ENCODE measurements at places on chromosomes 7 and 10. TPM values are rescaled to one million over a fixed set of nuclear protein-coding genes. Genes with fewer than 3 reads are reported as not detected.

- no peak for DNase-seq
Observed at GRCh38 chr7:29990931-29991330, 1.3 kb upstream of the SCRN1 start.

GRCh38 chr10:118259288-118259906 is 82.7 kb downstream of the FAM204A start:
- peak; percentile 20 for DNase-seq

- peak; percentile 52 for DNase-seq
Observed at GRCh38 chr10:45444976-45445898, 71.2 kb downstream of the ALOX5 start.

DNA sequence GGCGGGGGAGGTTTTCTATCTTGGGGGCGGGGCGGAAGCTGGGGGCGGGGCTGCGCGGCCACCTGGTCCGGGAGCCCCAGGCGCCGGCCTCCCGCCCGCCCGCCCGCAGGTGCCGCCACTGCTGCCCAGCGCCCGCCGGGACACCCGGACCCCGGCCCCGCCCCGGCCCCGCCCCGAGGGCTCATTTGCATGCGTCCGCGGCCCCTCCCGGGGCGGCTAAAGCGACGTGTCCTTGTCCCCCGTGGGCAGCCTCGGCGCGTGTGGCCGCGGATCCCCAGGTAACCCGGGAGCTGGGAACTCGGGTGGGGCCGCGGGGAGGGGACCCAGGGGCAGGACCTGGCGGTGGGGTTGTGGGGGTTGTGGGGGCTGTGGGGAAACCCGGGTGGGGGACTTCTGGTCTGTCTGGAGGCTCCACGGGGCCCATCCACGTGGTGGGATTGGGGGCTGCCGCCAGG is at the start of gene BHLHA15:
Gene BHLHA15 (plus strand): TSS at position 219 of the 455 bp plus-strand sequence. CDS start 871 bp downstream, outside the sequence.
- no peak for DNase-seq

DNA sequence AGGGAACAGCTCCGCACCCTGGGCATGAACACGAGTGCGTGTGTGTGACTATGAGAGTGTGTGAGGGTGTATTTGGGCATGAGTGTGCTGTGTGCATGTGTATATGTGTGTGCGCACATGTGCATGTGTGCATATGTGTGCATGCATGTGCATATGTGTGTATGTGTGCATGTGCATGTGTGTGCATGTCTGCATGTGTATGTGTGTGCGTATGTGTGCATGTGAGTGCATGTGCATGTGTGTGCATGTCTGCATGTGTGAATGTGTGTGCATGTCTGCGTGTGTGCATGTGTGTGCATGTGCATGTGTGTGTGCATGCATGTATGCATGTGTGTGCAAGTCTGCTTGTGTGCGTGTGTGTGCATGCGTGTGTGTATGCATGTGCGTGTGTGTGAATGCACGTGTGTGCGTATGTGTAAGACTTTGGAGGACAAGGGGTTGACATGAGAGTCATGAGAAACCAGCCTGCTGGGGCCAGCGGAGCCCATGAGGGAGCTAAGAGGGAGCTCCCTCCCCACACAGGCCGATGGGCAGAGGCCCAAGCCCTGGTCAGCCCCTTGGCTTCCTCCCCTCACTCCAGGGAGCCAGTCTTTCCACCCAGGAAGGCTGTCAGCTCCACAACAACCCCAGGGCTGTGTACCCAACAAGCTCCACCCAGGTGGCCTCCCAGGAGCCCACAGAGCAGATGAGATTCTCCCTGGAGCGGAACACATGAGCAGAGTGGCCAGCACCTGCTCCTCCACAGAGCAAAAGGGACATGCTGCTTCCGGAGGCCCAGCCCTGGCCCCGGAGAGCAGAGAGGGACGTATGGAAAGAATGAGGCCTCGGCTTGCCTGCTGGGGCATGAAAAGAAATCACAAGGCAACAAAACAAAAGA is 142.5 kb upstream of the PPP2R2D start:
- no peak for DNase-seq

- no peak for DNase-seq
Observed at GRCh38 chr10:97333351-97333600, 1.3 kb downstream of the FRAT2 start.

GRCh38 chr10:79444199-79445119 is 965 bp downstream of the ZCCHC24 start:
- DNase-seq, result peak; percentile 68

DNA sequence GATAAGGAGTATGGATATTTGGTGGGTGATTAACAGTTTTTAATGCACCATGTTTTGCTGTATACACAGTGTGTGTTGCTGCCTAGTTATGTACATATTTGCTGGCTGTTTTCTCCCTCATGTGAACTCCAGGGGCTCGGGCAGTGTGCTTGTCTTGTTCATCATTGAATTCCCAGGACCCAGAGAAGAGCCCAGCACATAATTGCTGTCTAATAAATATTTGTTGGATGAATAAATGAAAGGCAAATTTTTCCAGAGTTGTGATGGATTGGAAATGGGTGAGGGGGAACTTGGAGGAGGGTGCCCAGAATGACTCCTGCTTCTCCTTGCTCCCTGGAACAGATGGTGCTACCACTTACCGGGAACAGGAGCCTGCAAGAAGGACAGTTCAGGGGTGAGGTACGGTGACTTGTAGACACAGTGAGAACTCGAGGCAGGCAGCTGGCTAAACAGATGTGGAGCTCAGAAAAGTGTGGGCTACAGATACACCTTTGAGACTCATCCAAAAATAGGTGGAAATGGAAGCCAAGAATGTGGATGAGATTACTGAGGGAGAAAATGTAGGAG is 586.8 kb upstream of the MGMT start:
- no peak for DNase-seq

DNA sequence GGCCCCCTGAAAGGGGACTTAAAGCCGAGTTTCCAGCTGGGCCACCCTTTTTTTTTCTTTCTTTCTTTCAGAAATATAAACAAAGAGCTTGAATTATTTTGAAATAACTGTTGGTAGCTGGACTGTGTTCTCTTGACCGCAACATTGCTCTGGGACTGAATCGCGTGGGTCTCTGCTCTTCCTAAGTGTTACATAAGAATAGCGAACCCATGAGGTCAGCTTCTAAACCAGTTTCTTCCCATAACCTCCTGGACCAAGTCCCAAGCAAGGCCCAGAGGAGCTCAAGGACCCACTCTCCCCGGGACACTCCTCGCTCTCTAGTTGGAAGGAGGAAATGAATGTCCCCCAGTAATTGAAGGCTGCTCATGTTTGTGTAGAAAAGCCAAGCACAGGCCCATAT is 91.1 kb downstream of the CXCL12 start:
- DNase-seq, result no peak

DNA sequence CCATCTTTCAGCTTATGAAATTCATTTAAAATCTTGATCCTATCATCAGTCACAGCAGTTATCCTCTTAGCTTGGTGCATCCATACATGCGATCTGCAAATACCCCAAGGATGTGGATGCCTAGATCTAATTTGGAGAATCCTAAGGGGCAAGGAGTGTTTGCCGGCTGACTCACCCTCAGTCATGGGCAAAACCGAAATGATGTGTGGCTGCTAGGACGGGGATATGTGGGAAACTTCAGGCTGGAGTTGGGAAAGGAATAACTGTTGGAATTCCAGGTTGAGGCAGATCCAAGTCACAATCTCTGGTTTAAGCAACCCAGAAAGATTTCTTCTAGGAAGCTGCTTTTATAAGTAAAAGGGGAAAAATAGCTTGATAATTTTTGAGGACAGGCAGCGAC is 19.7 kb upstream of the GOT1 start:
- DNase-seq, result no peak

GRCh38 chr7:29610086-29610485 is 46.5 kb downstream of the PRR15 start:
- no peak for DNase-seq

- DNase-seq, result peak; percentile 45
Observed at GRCh38 chr10:62083412-62084267, 182.1 kb downstream of the ARID5B start.

DNA sequence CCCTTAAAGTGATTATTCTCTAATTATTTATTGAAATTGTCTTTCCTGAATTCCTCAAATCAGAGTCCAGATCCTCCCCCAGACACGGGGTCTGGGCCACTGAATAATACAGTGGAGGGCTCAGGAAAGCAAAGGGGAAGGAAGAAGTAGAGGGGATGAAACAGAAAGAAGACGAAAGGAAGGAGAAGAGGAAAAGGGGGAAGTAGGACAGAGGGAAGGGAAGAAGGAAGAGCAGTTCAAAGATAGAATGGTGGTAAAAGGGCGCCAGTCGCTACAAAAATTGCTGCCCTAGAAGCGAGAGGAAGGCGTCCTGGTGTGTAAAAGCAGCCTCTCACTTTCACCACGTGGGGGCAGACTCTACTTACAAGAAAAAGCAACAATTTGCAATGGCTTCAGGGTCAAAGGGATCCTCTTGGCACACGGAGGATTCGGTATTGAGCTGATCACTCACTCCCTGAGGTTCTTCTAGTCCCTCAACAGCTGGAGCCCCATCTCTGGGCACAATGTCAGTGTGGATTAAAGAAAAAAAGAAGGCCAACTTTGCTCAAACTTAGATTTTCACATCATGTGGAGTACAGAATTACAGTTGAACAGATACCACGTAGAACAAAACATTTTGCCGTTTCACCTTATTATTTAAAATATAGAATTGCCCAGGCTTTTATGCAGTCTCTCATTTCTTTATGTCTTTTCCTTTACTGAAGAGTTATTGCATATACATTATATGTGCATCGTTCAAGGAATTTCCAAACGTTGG is 31.4 kb upstream of the NPVF start:
- peak; percentile 68 for DNase-seq

GRCh38 chr10:33832124-33832787 is 497.8 kb upstream of the NRP1 start:
- DNase-seq, result no peak

GRCh38 chr10:120760253-120760652 is 90.9 kb upstream of the WDR11 start:
- DNase-seq, result no peak

DNA sequence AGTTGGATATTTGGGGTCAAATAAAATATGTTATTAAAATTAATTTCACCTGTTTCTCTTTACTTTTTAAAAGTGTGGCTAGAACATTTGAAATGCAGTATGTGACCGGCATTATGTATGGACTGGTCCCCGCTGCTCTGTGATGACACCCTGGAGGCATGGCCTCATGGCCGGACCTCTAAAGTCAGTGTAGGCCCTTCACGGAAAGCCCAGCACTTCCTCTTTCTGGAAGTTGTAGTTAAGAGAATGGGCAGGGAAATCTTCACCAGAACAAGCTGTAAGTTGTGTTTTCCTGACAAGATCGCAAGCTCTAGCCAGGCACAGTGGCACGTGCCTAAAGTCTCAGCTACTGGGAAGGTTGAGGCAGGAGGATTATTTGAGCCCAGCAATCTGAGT is 38.3 kb upstream of the SRGN start:
- DNase-seq, result peak; percentile 38

DNA sequence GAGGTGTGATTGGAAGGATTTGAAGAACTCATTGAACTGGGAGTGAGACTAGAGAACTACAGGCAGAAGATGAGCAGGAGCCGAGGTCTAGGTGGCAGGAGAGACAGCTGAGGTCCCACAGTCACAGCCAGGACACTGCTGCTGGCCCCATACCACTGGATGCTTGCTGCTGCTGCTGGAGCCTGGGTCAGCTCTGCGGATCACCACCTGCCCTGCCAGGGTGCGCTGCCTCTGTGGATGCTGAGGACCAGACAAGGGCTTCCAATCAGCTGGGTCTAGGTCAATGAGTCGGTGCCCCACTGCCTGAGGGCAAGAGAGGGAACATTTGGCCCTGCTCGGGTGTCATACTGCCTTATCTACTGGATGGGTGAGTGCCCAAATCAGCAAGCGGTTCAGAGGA is 94.4 kb downstream of the FRMD4A start:
- no peak for DNase-seq

- DNase-seq, result no peak
Observed at GRCh38 chr10:88118729-88119128, 255.3 kb downstream of the PTEN start.

GRCh38 chr7:80971225-80971624 is 52.4 kb upstream of the SEMA3C start:
- no peak for DNase-seq

DNA sequence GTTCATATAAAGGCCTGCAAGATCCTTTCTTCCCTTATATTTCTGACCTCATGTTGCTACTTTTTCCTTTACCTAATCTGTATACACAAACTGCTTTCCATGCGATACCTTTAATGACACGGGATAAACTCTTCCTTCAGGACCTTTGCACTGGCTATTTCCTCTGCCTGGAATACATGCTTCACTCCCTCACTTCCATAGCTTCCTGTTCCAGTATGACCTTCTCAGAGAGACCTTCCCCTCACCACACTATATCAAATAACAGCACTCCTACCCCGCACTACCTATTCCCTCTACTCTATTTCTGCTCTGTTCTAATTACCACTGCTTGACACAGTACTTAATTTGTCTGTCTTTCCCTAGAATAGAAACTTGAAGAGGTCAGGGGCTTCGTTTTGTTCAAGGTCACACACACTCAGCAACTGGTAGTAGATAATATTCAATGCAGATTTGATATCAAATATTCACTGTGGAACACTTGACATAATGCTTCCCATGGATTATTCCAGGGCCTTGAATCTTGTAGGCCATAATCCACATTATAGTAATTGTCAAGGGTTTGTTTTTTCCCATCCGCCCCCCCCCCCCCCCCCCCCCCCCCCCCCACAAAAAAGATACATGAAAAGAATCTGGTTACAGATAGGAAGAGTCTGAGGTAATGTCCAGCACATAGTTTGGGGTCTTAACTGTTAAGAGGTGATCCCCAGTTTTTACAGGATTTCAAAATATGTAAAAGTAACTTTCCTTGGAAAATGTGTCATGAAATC is 11.1 kb downstream of the SYPL1 start:
- DNase-seq, result no peak

- no peak for DNase-seq
Observed at GRCh38 chr7:4825081-4825480, 36.7 kb downstream of the PAPOLB start.

GRCh38 chr10:11225935-11226334 is 208.3 kb downstream of the CELF2 start:
- DNase-seq, result peak; percentile 45

- peak; percentile 53 for DNase-seq
Observed at GRCh38 chr7:27173511-27173955, 587 bp downstream of the HOXA10 start.

- no peak for DNase-seq
Observed at GRCh38 chr10:95835149-95835860, 72.5 kb upstream of the CC2D2B start.

Gene DNTT
- not detected for total RNA-seq

Gene EGR2
- total RNA-seq, result 4.2 TPM

Gene RTKN2
- total RNA-seq, result 0.25 TPM

Gene NUP42
- total RNA-seq, result 27.4 TPM

Gene AZGP1
- 3.1 TPM for total RNA-seq

Gene TMEM213
- total RNA-seq, result not detected

Gene AKR1E2
- 3.7 TPM for total RNA-seq

Gene CC2D2B
- not detected for total RNA-seq

Gene TMEM273
- total RNA-seq, result 9.1 TPM

Gene MKX
- total RNA-seq, result 1.1 TPM

Gene FOXI2
- total RNA-seq, result not detected

Gene WDR86
- 2.5 TPM for total RNA-seq

All from adrenal gland (tissue), 19 donors.